NCI-H2029 (cell line): ENCODE measurements at places on chromosomes 11 and 22.
A peak's percentile ranks its signal among the peaks of the same experiment; 100 is the strongest.

- no peak for DNase-seq
These were observed 52.4 kb downstream of the OTOG start for GRCh38 chr11:17599460-17599925.

- DNase-seq, result no peak
These were observed 38.0 kb downstream of the ETS1 start for GRCh38 chr11:128549256-128549944.

DNA sequence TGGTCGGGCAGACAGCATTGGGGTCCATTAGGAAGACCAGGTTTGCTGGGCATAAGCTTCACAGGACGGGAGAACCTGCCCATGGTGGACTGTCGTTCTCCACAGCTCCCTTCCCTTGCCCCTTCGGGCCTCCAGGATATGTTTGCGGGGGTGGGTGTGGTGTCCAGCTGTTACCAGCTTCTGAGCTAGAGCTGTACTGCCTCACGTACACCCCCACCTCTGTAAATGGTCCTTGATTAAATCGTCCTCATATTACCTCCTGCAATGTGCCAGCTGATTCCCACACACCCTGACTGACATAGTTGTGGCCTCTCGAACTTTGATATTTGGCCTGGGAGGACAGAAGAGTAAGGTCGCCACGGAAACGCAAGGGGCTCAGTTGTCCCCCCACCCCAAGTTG, 16.2 kb upstream of the BCR start:
- DNase-seq, result no peak

DNA sequence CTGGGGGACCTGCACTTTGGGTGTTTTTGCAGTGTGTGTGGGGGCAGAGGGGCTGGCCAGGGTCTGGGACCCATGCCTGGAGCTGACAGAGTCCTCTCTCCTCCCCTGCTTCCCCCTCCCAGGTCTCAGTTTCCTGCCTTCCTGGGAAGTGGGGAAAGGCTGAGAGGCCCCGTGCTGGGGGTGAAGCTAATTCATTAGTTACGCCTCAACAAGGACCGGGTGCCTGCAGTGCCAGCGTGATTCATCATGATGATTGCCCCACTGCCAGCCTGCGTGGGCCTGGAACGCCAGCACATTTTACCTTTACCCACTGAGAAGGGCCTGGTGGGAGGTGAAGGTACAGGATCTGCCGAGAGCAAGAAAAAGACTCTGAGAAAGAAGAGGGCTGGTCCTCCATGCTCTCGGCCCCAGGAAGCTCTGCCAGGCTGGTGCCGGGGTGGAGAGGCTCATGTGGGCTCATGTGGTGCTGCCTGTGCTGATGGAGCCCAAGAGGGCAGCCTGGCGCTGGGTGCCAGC, 2.9 kb upstream of the LRRC10B start:
- DNase-seq, result no peak

DNA sequence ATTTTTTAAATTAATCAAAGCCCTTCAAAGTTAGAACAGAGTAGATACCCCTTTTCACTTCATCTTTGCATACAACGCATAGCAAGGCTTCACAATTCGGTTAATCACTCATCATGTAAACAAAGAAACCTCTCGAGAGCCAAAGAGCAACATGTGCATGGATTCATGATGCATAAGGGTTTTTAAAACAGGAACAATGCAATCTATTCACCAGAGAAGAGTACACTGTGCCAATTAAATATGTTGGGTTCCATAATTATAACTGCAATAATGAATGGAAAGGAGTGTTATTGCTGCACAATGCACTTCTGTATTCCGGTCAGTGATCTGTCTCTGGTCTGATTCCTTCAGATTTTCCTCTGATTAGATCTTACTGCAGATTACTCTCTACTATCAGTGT, 45.3 kb downstream of the CADM1 start:
- no peak for DNase-seq

DNA sequence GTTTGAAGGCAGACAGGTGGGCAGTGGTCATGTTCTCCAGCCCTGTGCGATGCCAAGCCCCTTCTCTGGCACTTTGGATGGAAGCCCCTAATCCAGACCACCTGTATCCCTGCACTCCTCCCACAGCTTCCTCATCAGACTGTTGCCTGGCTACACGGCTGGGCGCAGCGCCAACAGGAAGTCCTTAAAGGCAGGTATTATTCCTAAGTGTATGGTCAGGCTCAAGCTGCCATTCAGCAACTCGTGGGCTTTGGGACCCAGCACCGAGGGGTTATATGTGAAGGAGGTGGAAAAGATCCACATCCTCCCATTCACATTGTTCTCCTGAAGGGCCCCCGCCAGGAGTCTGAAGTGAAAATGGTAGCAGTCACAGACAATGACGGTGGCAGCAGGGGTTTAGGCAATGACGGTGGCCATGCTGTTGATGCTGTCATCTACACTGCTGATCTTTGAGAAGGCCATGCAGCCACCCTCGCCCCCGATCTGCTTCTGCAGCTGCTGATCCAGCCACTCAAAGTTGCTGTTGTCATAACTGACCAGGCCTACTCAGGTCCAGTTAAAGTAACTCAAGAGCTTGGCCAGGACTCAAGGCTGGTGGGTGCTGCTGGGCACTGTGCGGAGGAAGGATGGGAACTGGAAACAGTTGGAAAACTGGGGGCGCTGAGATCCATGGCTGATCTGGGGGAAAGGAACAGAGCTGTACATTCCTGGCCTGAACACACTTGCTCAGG, 27.7 kb downstream of the OR6Q1 start:
- peak; percentile 94 for DNase-seq

- DNase-seq, result no peak
These were observed 60.0 kb downstream of the MYO18B start for GRCh38 chr22:25802018-25802417.

DNA sequence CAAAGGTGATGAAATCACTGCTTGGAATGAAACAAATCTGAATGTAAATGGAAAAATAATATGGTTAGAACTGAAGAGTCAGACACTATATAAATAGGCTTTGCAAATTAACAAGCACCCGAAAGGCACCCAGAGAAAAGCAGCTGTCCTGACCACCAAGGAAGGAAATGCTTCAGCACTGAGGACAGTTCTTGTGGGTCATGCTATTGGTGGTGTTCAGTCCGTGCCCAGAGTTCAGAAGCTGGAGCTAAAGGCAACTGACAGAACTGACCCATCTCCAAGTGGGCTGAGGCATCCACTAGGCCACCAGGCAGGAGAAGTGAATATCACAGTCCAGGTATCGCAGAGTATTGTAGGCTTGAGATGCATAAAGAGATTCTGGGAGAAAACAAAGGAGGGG, 208.9 kb downstream of the OPCML start:
- DNase-seq, result no peak

DNA sequence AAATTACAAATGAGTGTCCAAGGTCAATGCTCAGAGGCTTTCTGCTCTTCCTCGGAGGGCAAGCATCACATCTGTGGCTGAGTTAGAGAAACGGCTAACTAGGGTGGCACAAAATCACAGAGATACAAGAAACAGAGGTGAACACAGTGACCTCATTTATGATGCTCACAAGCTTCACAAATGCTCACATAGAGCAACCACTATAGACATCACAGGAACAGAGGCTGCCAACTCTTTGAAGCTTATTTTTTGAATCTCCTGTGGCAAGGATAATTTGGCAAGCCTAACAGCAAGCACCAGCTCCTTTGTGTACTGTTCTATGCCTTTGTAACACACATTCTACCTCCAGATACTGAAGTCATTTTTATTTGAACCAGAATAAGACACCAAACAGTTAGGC, 416.5 kb upstream of the DDI1 start:
- DNase-seq, result no peak

- no peak for DNase-seq
These were observed 69.8 kb upstream of the KCNQ1OT1 start for GRCh38 chr11:2769409-2770095.

DNA sequence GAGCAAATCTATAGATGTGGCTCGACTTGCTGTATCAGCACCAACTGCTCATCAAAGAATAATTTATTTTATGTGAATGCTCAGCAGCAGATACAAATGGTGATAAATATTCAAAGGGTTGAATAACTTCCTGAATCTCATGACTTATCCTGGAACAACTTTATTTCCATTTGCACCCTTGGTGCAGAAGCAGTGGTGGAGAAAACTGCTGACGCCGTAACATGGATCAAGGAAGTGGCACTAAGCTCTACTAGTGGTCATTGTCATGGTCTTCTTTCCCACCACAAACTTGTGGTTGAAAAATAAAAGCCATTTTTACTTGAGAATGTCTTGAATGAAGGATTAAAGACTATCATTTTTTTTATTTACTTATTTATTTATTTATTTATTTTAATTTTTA, 14.6 kb downstream of the MARK2 start:
- DNase-seq, result no peak

DNA sequence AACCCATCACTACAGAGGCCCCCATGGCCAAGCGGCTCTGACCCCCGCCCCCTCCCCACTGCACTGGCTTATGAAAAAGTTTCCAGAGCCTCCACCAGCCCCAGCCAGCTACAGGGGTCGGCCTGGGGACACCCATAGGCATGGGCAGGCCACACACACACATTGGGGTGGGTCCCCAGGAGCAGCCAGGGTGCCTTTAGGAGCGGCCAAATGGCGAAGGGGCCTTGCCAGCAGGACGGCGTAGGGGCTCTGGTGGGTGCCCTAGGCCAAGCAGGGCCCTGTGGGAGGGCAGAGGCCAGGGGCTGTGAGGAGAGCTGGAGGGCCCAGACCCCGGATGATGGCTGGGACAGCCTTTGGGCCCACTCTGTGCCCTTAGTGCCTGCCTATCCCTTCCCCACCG, 10.1 kb downstream of the TSSC4 start:
- no peak for DNase-seq

DNA sequence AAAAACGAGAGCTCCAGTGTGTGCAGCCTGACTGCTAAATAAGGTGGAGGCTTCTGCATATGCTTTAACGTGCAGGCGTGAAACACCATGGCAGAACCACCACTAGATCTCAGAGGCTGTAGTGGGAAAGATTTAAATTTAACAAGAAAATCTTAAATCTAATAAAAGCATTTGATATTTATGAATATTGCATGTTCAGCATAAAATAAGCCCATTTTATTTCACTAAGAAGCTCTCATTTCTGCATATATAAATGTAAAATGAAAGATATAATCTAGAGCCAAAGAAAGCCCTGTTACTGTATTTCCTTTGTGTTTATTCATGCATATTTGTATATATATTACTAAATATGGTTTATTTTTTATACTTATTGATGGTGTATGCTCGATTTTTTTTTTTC, 188.3 kb downstream of the DDX10 start:
- DNase-seq, result no peak

DNA sequence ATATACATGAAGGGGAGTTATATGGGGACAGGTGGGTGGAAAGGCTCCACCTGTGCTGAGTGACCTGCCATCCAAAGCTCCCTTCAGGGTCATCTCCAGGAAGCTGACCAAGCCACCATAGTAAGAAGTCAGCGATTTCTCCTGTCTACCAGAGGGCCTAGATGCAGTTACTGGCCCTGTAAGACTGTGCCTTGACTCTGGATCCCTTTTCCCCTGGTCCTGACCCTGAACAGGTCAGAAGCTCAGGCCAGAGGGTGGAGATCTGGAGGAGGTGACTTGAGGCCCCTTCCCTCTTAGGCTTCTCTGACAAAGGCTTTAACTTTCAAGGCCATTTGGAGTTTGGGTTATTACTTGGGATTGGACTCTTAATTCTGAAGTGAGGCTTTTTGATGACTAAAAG, 69.7 kb downstream of the GDPD4 start:
- no peak for DNase-seq

DNA sequence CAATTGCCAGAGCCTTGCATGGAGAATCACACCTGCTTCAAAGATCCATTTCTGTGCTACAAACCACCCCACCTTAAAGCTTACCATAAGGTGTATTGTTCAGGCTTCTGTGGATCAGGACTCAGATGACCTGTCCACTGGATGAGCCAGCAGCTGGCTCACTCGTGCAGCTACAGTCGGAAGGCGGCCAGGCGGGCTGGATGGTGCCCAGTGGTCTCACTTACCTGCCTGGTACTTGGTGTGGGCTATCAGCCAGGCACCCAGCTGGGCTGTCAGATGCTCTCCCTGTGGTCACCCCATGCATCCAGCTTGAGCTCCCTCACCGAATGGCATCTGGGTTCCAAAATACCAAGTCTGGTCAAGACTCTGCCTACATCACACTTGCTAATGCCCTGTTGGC, 10.9 kb upstream of the APOBEC3B start:
- no peak for DNase-seq

GRCh38 chr11:63699896-63700295, 18.6 kb downstream of the RTN3 start:
- no peak for DNase-seq
